ENCODE measurements at places on chromosomes 7 and 10. TPM values are rescaled to one million over a fixed set of nuclear protein-coding genes. Genes with fewer than 3 reads are reported as not detected.

DNA sequence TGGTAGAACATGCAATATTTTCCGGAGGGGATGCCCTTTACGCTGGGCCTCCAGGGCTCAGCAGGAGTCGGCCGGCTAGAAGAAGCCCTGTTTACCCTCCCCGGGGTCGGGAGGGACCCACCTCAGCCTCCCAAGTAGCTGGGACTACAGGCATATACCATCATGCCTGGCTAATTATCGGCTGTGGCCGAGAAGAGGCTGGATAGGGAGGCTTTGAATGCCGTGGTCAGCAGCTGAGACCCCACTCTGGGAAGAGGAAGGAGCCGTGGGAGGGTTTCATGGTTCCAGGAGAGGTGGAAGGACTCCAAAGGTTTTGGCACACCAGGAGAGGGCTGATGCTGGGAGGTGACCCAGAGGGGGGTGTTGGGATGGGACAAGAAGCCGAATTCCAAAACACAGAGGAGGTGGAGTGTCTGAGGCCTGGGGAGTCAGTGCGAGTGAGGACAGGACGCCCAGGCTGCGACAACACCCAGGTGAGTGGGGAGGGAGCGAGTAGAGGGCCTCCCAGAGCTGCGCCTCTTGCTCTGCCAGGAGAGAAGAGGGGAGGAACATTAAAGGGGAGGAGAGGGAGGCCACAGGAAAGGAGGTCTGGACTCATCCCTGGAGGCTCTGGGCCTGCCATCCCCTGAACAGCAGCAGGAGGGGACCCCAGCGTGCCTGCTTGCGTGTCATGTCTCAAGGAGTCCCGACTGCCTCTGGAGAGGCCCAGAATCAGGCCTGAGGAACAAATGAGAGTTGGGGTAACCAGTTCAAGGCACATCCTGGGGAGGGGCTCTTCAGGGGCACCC lies 19.6 kb downstream of the GRID2IP start:
- DNase-seq = no peak

The AKR1C1 gene
- 0.27 TPM for total RNA-seq

The TAS2R5 gene
- 0.26 TPM for total RNA-seq

GRCh38 chr7:130463553-130464434 lies 23.0 kb upstream of the CEP41 start:
- DNase-seq = no peak

GRCh38 chr10:11806706-11807105 lies 16.4 kb upstream of the PROSER2 start:
- no peak for DNase-seq

GRCh38 chr10:972763-973162 lies 15.5 kb upstream of the GTPBP4 start:
- DNase-seq = no peak

DNA sequence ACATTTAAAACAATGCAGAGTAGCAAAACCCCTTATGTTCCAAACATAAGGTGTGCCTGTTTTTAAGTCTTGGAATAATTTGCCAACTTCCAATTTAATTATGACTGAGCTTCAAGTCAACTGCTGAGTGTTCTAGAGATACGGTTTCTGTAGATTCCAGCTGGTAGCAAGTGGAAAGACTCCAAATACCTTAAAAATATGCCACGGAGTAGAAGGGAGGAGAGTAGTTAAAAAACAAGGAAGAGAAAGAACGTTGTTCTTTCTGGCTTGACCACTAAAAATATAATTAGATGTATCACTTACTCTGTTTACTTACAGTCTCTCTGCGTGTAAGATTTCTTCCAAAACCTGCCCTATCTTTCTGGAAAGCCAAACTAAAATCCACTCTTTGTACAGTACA lies 24.5 kb upstream of the ABLIM1 start:
- DNase-seq = no peak

The CNPY4 gene
- 21.7 TPM for total RNA-seq

The EBF3 gene
- total RNA-seq = 23.6 TPM

DNA sequence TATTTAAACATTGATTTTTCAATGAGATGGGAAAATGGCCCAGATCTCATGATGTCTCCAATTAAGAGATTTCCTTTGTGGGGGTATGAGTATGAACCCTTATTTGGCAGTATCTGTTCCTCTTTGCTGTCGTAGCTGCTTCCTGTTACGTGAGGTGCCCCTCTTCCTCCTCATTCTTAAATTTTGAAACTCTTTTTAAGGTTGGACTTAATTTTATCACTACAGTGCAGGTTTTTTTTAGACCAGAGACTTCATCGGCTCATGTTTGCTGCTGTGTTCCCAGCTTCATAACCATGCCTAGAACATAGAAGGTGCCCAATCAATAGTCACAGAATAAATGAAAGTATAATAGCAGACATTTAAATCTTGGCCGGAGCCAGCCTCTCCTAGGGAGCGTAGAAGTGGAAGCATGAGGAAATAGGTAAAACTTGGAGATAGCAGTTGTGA lies 2.4 kb downstream of the MIOS start:
- no peak for DNase-seq

- DNase-seq = no peak
These were observed 29.6 kb downstream of the CASP7 start for GRCh38 chr10:113709221-113709838.

DNA sequence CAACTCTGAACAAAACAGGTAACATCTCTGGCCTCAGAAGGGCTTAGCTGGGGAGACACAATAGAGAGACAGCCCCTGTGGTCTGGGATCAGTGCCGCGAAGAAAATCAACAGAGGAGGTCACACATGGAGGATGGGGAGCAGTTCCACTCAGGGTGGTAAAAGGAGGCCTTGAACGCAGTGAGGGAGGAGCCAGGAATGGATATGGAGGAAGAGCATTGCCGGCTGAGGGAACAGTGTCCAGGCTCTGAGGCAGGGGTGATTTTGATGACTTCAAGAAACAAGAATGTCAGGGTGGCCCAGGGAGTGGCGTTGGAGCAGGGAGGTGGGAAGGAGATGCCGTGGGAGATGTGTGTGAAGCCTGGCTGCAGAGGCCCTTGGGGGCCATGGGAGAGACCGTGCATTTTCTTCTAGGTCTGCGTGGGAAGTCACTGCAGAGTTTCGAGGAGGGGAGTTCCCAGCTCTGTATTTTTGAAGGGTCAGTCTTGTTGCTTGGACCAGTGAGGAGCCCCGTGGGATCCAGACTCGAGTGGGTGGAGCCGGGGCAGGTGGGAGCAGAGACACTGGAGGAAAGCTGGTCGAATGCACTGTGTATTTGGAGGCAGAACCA lies 35.7 kb upstream of the SH2D4B start:
- DNase-seq = no peak
